Activated T-helper 1 cell treated with anti-CD3 and anti-CD28 coated beads, Interleukin-2, amount 50 U/mL, for 16 hours (primary cell): ENCODE measurements at places on chromosomes 6 and 20.

DNA sequence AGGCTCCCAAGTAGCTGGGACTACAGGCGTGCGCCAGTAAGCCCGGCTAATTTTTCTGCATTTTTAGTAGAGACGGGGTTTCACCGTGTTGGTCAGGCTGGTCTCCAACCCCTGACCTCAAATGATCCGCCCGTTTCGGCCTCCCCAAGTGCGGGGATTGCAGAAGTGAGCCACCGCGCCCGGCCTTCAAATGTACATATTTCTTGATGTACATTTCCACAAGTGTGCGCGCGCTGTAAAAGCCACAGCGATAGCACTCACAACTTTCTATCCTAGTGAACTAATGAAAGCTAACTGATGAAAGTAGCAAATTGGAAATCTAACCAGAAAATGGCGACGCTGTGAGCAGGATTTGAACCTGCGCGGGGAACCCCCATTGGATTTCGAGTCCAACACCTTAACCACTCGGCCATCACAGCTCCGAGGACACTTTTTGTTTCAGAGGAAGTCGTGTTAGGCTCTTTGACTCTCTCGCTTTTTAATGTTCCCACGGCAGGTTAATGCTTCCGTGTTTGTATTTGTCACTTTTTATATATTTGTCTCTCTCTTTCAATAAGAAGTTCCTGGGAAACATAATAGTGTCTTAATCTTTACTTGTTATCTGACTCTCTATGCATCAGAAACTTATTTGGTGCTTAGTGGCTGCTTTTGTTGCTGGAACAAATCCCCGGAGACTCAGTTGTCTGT is 199.4 kb upstream of the ZNF184 start:
- DNase-seq = no peak

DNA sequence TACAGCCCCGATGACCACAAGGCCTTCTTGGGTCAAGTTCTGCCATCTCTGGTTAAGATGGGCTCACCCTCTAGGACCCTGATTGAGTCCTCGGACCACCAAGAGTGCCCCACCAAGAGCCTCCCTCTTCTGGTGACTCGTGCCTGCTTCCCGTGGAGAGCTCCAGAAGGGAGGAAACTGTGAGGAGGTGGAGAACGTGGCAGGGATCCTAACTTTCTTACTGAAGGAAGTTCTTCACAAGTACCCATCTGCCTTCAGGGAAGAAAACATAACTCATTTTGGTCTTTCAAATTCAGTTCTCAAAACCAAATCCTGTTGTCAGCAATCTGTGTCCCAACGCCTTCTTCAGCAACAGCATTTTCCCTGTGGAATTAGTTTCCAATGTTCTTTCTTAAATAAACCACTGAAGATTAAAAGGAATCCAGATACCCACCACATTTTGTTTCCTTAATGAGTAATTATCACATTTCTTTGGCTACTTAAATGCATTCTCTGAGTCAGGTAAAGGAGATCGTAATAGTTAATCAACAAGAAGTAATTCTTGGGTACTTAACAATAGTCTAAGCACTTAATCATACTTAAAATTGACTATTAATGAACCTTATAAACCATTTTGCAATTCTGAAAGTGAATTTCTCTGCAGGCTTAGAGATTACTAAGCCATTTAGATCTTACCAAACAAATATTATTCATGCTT is 185.8 kb upstream of the SGK1 start:
- DNase-seq = no peak

DNA sequence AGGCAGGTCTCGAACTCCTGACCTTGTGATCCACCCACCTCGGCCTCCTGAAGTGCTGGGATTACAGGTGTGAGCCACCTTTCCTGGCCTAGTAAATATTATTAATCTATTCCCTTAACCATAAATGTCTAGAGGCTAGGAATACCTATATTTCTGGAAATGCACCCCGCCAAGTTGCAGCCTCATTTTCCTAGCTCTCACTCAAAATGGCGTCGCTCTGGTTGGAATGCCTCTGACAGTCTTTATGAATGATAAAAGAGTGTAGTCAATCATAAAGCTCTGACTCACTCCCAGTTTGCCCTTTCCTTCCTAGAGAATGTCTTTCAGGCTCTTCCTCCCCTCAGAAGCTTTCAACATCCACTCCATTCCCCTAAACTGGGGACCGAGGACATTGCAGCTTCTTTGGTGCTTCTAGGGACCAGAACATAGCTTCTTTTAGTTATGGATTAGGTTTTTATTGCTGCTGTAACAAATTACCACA is 14.1 kb upstream of the TRIM26 start:
- DNase-seq = no peak

DNA sequence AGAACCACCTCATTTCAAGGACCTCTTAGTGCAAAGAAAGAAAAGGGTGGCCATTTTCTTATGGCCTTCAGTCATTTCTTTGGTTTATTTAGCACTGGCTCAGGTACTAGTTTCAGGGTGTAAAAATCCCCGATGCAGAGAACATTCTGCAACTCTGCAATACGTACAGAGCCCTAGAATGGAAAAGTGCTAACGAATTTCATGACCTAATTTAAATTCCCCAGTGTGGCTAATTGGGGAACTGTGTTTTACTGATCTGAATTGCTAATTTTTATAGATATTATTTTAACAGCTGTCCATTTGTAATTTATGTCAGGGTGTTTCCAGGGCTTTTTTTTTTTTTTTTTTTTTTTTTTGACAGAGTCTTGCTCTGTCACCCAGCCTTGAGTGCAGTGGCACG is 160.7 kb downstream of the UST start:
- DNase-seq = no peak

DNA sequence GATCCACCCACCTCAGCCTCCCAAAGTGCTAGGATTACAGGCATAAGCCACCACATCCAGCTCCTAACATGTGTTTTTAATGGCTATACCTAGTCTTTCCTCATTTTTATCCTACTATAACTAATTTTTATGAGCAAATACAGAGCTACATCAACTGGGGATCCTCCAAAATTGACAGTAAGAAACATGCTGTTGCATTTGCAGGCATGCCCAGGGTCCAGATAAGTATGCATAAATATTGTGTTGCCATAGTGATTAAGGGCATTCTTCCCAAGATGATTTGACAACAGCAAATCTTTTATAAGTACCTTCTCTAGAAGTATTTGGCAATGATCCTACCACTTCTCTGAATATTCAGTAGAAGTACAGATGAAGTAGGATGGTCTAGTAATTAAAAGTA is 41.9 kb upstream of the MOXD1 start:
- DNase-seq = no peak

DNA sequence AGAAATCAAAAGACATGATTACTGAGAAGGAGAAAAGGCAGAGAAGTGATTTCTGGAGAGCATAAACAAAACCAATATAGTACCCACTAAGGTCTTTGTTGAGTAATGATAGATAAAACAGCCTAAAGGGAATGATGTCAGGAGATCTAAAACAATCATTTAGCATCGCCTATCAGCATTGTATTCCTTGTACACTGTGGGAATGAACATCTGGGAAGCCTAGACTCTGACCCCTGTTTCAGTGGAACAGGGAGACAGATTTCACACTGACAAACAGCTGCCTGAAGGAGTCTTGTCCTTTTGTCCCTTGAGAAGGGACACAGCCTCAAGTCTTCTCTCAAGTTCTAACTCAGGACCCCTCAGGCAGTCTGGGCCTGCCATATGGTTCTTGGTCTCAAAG is 1.7 kb downstream of the ASIP start:
- no peak for DNase-seq

GRCh38 chr6:152736687-152737273 is 13.8 kb upstream of the VIP start:
- no peak for DNase-seq

- no peak for DNase-seq
Measured at GRCh38 chr6:143901885-143902750, 37.8 kb downstream of the ZC2HC1B start.

DNA sequence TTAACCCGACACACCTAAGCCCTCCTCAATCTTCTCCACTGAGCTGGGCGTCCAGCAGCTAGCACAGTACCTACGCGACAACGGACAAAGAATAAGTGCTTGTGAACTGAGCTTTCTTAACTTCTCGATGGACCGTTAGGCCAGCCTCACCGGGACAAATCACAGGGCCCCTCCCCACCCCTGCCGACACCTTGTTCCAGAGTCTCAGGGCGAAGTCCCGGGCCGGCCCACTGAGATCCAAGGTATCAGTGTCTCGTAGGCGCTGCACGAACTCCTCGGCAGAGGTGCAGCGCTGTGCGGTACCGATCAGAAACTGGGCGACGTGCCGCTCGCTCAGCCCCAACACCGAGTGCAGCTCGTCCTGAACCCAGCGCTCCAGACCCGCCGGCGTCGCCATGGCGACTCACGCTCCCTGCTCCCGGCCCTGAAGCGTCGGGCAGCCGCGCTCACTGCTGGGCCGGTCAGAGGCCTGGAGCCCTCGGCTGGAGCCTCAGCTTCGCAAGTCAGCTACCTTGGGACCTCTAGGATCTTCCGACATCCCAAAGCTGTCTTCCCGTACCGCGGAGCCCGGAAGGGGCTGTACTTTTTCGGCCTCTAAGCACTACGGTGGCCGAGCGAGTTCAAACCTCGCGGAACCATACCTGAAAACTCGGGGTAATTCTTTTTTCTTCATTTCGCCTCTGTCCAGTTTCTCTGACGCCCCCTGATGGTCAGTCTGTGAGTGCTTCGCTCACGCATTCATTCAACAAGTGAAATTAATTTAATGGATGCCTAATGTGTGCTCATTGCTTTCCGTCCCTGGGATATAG is at the start of gene DHX16:
DHX16 (minus strand) TSS at position 562 of the 809 bp plus-strand sequence; CDS start at position 397, 165 bp downstream.
- DNase-seq = peak; percentile 77

DNA sequence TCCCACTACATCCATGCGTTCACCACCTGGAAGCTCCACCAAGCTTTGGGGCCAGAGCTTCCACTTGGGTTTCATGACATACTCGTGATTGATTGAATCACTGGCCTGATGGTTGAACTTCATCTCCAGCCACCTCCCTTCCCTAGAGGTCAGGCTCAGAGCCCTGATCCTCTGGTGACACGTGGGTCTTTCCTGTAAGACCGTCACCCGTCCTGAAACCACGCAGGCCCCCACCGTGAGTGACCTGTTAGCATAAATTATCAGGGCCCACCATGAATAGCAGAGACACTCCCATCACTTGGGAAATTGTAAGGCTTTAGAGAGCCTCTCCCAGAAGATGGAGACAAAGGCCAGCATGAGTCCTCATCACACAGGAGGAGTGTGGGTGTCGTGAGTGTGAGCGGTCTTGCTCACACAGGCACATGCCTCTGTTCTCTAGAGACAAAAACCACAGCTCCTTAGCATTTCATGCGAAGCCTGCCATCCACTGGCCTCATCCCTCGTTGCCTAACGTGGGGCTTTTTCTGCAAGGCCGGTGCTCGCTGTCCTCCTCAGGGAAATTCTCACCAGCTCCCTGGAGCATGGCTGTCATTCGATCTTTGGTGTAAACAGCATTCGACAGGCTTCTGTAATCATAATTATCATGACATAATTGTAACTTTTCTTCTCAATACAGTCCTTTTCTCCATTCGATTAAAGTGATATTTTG is 65.1 kb upstream of the DUSP22 start:
- no peak for DNase-seq

DNA sequence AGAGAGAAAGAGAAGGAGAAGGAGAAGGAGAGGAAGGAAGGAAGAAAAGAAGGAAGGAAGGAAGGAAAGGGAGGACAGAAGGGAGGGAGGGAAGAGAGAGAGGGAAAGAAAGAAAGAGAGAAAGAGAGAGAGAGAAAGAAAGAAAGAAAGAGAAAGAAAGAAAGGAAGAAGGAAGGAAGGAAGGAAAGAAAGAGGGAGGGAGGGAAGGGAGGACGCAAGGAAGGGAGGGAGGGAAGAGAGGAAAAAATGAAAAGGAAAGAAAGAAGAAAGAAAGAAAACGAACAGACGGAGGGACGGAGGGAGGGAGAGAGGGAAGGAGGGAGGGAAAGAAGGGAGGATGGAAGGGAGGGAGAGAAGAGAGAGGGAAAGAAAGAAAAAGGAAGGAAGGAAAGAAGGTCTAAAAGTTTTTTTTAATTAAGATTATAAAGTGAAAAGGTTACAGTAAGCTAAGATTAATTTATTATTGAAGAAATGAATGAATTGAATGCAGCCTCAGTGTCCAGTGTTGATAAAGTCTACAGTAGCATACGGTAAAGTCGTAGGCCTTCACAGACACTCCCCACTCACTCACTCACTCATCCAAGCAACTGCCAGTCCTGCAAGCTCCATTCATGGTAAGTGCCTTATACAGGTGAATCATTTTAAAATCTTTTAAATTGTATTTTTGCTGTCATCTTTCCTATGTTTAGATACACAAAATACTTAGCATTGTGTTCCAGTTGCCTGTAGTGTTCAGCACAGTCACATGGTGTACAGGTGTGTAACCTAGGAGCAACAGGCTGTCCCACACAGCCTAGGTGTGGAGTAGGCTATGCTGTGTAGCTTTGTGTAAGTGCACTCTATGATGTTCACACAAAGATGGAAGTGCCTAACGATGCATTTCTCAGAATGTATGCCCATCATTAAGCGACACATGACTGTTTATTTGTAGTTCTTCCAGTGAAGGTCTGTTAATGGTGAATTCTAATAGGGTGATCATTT is 20.3 kb upstream of the ARID1B start:
- no peak for DNase-seq

- no peak for DNase-seq
Measured at GRCh38 chr6:115945812-115946211, 114.9 kb downstream of the FRK start.

DNA sequence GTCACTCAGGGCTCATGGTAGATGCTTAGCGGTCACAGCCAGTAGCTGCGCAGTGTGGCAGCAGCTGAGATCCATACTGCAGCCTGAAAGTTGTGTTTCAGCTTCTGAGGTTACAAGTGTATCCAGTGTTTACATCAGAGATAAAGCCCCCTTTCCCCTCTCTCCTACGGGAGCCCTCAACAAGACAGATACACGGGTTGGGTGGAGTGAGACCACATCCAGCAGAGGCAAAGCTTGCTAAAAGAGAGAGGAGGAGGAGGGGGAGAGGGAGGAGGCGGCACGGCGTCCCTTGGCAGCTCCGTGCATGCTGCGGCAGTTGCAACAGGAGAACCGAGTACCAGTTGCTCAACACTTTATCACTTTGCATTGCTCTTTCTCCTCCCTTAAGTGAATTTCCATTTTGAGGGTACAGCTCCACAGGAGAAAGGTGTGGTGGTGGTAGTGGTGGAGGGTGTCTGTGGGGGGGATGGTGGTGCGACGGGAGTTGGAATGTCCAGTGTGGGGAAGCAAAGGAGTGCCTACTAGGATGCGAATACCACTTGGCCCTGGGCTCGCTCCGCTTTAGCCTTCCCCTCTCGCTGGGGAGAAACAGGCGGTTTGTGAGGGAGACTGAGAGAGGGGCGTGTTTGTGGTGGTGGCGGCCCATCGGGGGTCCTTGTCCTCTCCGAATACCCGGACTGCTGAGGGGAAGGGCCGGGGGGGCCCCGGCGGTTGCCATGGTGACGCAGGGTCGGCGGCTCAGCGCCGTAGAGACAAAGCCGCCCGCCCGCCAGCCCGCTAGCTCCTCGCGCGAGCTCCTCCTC is 405 bp upstream of the RNF182 start:
- peak; percentile 18 for DNase-seq

DNA sequence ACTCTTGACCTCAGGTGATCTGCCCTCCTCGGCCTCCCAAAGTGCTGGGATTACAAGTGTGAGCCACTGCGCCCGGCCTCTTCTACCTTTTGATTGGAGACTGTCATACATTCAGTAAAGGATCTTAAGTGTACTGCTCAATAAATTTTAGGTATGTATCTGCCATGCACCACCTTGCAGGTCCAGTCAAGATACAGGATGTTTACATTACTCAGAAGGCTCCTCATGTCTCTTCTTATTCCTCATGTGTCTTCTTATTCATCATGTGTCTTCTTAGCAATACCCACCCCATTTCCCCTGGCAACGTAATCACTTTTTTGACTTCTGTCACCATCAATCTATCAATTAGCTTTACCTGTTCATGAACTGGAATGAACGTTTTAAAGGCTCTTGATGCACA is 7.9 kb downstream of the MEA1 start:
- DNase-seq = no peak

- no peak for DNase-seq
Measured at GRCh38 chr6:108348655-108349349, 53.9 kb downstream of the AFG1L start.
